Renal cortex interstitium (tissue), 15 donors: ENCODE measurements at places on chromosomes 12 and 14.

GRCh38 chr14:92906420-92906819 is 16.5 kb upstream of the CHGA start:
- DNase-seq = no peak

GRCh38 chr14:77086951-77087350 is 11.1 kb upstream of the CIPC start:
- DNase-seq = no peak

DNA sequence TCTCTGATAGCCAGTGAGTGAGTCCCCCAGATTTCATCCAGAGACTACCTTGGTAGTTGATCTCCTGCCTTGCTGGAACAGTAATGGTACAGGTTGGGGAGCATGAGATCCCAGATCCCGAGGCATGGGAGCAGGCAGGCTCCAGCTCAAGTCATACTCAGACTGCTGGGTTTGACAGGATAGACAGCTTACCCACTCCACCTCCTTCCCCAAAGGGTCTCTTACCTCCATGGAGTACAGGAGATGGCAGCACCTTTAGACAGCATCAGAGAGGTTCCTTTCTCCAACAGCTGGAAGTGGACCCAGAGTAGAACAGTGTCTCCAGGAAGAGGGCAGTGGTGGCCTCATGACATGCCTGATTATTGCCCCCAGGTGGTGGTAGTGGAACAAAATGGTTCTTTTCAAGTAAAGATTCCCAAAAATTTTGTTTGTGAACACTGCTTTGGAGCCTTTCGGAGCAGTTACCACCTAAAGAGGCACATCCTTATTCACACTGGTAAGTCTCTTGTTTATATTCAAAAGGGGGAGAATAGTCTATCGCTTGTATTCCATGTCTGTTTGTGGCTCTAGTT is 4.9 kb upstream of the CSAD start:
- DNase-seq = no peak

DNA sequence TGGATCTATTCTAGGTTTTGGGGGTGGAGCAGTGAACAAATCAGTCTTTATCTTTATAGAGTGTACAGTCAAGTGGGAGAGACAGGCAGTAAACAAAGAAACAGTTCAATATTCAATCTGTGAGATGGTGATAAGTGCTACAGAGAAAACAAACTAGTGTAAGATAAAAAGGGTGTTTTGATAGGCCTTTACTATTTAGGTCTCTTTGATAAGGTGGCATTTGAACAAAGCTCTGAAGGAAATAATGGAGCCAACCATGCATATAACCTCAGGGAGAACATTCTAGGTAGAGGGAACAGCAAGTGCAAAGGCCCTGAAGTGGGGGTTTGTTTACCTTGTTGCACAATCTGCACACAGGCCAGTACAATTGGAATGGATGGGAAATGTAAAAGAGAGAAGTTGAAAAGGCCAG is 47.3 kb downstream of the PTPN11 start:
- DNase-seq = no peak

GRCh38 chr12:38878333-38878705 is 27.1 kb downstream of the CPNE8 start:
- DNase-seq = no peak

DNA sequence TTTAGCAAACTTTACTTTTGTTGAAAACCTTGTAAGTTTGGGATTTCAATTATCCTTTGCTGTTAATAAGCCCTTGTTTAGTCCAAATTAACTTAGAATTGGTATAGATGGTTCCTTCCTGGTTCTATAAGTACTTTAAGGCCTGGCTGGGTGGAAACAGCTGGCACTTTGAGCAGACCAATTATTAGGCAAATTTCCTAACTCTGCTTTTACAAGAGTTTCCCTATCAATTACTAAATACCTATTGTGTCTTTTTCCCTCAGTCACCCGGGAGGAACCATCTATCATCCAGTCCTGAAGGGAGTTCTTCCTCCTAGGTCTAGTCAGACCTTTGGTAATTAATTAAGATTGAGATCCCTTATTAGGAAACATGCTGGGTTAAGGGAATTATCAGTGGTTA is 138.0 kb downstream of the SLC38A6 start:
- DNase-seq = no peak

DNA sequence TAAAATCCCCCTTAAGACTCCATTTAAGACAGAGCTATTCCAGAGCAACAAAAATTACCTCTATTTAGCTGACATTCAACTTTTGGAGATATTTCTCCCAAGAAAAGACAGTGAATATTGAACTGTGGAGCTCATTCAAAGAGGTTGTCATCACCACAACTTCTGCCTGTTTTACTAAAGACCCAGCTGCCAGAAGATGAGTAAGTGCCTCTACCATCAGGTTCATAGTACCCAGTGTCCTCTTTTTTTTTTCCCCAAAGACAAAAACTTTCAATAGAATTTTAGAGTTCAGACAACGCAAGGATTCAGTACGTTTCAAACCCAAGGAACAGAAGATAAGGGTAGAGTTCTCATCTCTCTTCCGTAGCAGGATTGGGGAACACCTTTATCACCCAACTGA is 461.3 kb downstream of the BCAT1 start:
- no peak for DNase-seq

DNA sequence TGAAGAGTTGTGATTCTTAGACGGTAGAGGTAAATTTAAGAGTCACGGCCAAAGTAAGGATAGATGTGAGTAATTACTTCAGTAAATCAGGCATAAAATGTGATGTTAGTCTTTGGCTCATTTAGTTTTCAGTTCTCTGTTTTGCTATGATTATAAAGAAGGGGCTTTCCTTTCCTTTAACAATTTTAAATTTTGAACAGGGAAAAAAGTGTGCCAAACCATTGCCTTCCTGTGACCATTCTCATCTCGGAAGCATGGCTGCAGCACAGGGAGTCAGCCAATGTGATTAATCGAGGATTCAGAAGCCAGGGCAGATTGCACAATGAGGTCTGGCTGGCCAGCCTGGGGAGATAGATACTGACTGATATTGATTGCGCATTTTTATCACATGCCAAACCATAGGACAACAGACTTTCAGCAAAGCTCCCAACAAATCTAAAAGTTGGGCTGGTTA is 480.2 kb upstream of the PRICKLE1 start:
- DNase-seq = no peak

DNA sequence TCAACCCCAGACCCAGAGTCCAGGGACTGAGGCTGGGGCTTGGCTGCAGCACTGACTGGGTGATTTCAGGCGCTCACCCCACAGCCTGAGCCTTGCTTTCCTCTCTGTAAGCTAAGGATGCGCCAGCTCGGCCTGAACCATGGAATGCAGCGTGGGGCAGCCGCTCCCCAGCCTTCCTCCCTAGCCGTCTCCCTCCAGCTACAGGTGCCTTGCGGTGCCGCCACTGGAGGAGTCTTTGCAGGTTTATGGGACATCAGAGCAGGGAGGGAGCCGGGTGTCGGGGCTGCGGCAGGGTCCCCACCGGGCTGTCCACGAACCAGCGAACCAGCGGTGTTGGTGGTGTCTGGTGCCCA is 19.4 kb downstream of the PPP2R5C start:
- DNase-seq = no peak

DNA sequence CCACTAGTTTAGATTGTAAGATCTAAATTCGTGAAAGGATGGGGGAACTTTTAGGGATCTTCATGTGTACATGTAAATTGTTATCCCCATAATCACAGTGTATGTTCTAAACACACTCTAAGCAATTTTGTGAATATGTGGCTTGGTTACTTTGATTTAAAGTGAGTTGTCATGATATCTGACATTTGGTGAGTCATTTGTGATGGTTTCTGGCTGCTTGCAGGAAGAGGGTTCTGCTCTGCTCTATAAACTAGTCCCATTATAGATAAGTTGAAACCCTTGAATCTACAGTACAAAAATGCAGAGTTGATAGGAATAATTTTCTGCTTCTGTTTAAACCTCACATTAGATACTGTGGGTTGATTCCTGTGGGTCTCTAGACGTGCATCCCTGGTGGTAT is 14.8 kb downstream of the GUCY2C start:
- DNase-seq = no peak

- DNase-seq = peak; percentile 74
These were observed 39.0 kb downstream of the ACTN1 start for GRCh38 chr14:68939893-68940613.

DNA sequence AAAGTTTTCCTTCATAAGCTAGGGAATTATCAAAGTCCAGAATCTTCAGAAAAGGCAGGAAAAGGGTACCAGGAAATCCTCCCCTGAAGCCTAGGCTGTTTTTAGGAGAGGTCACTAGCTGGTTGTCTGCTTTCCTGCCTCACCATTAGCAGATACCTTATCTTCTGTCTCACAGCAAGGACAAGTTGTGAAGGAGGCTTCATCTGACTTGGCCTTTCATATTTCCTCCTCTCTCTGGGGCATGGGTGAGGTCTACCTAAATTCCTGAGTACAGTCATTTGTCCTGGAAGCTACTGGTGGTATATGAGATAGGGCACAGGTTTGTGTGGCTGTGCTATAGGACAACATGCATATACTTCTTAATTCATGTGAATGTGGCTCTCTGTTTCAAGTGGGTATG is 2.3 kb downstream of the FOXJ2 start:
- no peak for DNase-seq

DNA sequence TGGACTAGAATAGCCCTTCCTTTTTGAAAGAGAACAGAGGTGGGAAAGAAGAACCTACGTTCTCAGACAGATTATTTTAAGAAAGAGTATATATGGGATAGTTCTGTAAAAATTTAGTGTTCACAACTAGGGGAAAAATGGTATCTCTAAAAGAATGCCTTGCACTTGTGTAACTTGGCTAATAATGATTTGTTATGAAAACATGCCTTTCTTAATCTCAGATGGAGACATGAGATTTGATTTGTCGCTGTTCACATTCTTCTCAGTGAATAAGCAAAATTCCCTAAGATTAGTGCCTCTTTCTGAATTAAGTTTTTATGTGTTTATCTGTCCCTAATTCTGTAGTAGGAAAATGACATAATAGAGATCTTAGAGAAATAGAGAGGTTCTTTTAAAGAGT is 100.8 kb downstream of the USP15 start:
- DNase-seq = no peak
